ENCODE measurements at places on chromosomes 6 and 20.

DNA sequence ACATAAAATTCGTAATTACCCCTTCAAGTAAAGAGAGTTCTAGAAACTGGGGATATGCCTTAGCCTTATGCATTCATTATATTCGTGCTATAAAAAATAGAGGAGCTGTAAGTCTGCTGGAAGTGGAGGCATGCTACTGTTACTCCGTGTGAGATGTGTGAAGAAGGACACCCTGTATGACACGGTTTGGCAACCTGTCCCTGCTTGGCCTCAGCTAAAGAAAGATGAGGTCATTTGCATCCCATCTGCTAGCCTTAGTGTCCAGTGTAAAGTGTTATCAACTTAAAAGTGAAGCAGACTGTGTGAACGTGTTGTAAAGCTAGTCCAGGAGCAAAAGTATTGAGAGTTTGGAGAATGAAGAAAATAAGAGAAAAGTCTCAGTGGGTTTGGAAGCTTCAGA is 135.1 kb upstream of the RAB32 start:
- no peak for DNase-seq

DNA sequence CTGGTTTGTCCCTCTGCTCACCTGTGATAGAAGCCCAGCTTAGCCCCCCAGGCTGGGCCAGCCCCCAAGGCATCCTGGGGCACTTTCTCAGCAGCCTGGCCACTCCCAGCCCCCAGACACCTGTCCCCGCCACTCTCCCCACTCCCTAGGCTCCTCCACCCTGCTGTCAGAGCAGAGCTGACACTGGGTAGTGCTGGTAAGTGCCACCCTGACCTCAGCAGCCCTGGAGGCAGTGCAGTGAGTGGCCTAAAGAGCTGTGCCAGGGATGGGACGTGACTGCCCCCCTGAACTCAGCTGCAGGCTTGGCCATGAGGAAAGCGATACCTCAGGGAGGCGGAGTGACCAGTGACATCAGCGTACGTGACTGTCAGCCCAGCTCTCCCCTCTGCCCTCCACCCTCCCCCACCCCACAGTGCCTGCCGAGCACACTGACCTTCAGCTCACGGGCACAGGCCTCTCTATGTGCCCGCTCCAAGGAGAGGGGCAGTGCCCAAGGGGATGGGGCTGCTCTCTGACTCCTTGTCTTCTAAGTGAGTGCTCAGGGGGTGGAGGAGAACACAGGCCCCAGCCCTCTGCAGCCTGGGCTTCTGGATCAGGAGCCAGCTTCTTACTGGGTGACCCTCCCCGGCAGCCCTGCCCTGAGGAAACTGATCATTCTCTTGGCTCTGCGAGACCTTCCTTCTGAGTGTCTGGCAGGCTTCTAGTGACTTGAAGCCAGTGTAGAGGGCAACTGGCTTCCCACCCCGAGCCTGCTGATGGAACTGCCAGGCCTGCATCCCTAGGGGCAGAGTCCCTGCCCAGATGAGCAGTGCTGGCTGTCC is 172.7 kb downstream of the MRPL14 start:
- peak; percentile 73 for DNase-seq

DNA sequence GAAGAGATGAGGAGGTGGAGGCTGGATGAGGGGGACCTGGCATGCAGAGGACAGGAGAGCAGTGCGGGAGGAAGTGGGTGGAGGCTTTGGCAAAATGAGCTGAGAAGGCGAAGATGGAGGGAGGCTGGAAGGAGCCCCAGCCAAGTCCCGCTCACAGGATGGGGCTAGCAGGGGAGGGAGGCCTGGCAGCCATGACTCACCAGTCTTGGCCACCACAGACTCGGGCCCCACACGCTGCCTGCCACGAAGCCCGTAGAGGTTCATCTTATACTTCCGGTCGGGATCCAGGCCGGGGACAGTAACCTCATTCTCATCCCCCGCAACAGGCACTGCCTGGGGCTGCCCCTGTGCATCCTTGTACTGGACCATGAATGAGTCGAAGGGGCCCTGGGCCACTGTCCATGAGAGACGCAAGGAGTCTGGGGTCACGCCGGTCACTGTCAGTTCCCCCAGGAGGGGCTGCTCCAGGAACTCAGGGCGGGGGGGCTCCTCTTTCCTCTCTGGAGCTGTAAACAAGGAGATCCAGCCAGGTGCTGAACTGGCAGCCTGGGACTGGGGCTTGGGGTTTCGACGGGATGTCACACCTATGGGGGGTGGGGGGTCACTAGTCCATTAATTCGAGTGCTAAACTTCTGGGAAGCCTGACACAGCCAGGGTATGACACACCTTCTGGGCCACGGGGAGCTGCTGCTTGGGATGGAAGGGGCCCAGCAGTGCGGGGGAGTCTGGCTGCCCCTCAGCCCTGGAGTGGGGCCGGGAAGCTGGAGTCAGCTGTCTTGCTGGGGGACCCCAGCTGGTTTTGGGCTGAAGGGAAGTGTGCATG is 27.8 kb downstream of the TNXB start:
- DNase-seq, result peak; percentile 64

GRCh38 chr6:3619800-3620199 is 131.7 kb downstream of the PXDC1 start:
- DNase-seq, result no peak

- no peak for DNase-seq
Measured at GRCh38 chr6:111845441-111845871, 27.8 kb downstream of the FYN start.

GRCh38 chr6:145929037-145929633 is 35.0 kb downstream of the SHPRH start:
- no peak for DNase-seq

DNA sequence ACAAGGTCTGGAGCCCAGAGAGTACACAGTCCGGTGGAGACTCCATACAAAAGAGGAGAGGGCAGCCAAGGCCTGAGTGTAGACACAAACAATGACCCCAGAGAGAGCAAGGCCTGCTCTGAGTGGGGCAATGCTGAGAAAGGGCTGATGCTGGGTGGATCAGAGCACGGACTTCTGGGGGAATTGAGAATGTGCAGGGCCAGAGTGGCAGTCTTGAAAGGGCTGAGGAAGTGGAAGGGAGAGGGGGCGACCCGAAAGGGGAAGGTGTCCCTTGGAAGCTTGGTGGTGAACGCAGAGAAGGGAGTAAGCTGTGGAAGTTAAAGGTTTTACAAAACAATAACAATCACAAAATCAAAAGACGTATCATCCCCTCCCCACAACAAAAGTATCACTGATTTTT is 12.0 kb upstream of the GRM4 start:
- DNase-seq, result no peak

GRCh38 chr6:124008000-124008987 is 204.6 kb downstream of the NKAIN2 start:
- DNase-seq, result no peak

GRCh38 chr20:17895641-17896171 is 72.9 kb downstream of the SNX5 start:
- DNase-seq, result peak; percentile 82

GRCh38 chr20:21360705-21361104 is 36.6 kb downstream of the NKX2-4 start:
- no peak for DNase-seq

DNA sequence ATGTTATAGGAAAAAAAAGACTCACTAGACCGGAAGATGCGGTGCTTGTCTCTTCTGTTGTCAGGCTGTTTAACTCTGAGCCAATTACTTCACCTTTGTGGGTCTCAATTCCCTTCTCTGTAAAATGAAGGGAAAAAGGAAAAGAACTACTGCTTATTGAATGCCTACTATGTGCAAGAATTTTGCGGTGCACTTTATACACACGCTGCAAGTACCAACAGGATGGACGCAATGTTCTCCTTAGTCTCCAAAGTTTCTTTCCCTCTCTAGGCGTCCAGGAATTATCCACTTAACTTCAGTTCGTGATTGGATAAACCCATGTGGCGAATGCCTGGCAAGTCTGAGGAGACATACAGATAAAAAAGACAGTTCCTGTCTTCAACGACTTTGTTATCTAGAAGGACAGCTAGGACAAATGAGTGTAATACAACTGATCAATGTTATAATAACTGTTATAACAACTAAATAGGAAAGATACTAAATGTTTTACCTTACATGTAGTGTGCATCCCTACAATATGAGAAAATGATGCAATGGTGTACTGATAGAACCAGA is 69.0 kb upstream of the JARID2 start:
- DNase-seq, result no peak

GRCh38 chr6:81138236-81138635 is 614.2 kb downstream of the TENT5A start:
- no peak for DNase-seq

DNA sequence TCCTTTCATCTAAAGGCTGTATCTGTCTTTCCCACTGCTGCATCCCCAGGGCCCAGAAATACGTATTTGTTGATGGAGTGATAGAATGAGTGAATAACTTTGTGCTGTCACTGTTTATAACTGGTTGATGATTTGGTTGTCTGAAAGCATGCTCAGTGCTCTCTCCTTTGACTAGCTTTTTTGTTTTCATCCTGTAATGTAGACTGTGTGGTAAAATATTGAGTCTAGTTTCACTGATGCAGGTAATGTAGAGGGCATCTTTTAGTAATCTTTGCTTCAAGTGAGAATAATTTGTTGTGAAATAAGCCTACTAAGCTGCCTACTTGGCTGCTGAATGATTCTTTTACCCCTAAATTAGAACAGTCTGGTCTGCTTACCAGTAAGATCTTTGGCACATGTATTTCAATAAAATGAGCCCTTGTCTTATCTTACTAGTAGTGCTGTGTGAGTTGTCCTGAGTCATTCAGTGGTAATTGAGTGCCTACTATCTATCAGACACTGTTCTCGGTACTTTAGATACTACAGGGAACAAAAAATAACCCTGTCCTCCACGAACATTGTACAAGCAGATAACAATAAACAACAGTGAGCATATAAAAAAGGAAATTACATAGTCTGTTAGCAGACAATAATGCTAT is 39.9 kb downstream of the MAPK14 start:
- DNase-seq, result no peak

GRCh38 chr6:22980446-22980845 is 411.1 kb downstream of the HDGFL1 start:
- DNase-seq, result no peak

- peak; percentile 75 for DNase-seq
Measured at GRCh38 chr20:62808211-62808865, 3.7 kb downstream of the OGFR start.

- no peak for DNase-seq
Measured at GRCh38 chr20:32463642-32464400, 105.7 kb downstream of the ASXL1 start.

DNA sequence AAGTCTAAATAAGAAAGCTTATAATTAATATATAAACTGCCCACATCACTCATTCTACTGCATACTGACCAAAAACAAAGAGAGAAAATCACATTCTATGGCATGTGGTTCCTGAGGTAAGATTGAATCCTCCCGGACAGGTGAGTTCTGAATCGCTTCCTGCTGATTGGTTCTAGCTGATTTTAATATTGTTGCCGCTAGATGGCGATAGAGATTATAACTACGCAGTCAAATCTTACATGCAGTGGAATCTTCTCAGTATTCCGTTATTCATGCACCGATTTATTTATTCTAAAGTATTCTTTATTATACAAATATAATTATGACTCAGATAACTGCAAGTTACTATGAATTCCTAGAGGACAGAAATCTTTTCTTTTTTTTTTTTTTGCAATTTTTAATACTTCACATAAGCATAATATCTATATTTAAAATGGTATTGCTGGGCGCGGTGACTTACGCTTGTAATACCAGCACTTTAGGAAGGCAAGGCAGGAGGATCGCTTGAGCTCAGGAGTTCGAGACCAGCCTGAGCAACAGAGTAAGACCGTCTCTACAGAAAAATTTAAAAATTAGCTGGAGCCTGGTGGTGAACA is 24.2 kb upstream of the TMX4 start:
- peak; percentile 39 for DNase-seq

DNA sequence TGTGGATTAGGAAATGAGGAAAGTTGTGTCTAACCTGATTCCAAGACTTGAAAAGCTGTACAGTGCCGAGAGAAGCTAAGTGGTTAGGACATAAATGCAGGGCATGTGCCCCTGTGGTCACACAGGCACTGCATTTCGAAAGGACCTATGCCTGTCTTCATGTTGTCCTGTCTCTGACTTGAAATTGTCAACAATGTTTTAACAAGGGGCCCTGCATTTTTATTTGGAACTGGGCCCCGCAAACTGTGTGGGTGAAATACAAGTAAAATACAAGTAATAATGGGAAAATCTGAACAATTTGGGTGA is 38.8 kb downstream of the MRS2 start:
- no peak for DNase-seq

- no peak for DNase-seq
Measured at GRCh38 chr20:2387580-2387979, 6.9 kb downstream of the TGM6 start.

DNA sequence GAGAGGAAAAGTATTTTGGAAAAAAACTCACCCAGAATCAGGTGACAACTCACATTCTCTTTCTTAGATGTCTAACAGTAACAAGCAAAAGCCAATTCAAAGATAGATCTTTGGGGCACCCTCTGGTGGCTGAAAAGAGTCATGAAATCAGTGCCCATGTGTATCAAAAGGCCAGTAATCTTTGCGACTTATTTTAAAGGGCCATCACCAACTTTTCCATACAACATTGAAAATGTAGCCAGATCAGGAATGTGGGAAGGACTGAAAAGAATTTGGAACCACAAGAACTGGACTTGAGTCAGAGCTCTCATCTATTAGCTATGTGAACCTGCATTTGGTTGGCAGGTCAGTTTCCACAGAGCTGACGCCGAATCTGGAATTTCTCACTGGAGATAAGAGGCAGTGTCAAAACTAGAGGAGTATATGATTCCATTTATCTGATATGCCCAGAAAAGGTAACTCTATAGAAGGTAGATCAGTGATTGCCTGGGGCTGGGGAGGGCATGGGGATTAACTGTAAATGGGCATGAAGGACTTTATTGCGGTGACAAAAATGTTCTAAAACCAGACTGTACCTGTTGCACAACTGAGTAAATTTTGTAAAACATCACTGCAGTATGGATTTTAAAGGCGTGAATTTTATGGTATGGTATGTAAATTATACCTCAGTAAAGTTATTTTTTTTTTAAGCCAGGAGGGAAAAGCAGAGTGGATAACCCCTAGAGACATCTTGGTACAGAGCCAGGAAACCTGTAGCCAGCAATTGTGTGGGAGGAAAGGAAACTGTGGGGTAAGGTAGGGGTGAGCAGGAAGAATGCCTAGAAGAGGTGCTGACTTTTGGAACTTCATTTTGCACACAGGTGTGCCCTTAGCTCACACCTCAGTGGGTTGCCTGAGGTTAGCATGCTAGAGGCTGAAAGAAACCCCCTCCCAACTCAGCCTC is 117.1 kb upstream of the ASF1A start:
- peak; percentile 72 for DNase-seq

GRCh38 chr6:119950681-119951080 is 601.1 kb upstream of the MAN1A1 start:
- DNase-seq, result no peak
